ENCODE measurements at places on chromosomes 11 and 22.

GRCh38 chr11:73114110-73114834 is 27.8 kb downstream of the FCHSD2 start:
- DNase-seq = no peak

DNA sequence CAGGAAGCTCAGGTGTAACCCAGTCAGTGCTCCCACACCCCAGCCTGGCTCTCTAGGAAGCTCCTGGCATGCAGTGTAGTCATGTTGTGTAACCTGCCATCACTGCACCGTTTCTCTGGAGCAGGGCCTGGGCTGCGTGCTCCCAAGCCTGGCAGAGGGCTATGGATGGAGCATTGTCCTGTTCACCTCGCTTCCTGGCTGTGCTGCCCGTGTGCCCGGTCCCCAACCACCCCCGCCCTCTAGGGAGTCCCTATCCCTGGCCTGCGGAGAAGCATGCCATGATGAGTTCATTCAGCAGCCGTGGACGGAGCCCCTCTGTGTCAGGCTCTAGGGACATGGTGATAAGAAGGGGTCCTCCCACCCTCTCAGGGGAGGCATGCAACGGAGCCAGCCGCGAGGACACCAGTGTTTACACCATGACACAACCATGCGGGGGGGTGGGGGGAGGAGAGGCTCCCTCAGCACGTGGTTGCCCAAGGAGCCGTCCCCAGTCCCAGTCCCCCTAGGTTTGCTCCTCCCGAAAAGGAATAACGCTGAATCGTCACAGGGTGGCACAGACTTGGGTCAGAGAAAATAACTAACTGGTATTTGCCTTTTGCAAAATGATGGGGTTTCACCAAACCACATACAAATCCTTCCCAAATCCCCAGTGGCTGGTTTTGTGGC is 73.1 kb downstream of the FBLN1 start:
- DNase-seq = no peak

- DNase-seq = no peak
Measured at GRCh38 chr11:120063686-120064340, 74.1 kb downstream of the TRIM29 start.

- DNase-seq = no peak
Measured at GRCh38 chr22:37167176-37167980, 17.7 kb upstream of the IL2RB start.

GRCh38 chr11:15758857-15759465 is 597.4 kb downstream of the SOX6 start:
- no peak for DNase-seq

- no peak for DNase-seq
Measured at GRCh38 chr22:48223488-48224190, 1461.2 kb downstream of the TBC1D22A start.

DNA sequence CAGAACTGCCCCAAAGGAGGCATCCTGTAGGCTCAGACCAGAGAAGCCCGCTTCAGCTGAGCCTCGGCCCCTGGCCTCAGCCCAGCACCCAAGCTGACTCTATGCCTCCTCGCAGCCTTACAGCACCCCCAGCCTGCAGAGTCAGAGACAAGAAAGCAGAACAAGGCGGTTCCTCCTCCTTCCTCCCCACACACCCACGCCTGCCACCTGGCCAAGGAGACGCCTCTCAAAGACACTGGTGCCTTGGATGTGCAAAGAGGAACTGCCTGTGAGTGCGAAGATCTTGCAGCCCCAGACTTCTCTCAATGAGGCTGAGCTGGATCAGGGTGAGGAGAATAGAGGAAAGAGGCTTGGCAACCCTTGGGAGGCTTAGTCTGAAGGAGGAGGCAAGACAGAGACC is 60.2 kb downstream of the PDE2A start:
- no peak for DNase-seq

DNA sequence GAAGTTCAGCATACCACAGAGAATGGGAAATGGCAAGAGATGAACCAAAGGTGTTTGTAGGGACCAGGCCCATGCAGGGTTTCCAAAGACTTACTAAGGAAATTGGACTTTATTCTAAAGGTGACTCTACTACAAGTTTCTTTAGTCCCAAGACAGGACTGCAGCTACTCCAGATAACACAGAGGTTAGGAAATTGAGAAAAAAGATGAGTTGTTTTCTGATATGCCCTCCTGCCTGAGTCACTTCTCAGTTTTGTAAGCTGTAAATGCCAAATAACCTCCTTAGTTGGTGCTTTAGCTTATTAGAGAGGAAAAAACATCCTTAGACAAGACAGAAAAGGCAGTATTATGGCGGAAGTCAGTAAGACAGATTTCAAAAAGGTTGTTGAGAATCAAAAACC is 95.9 kb downstream of the C11orf58 start:
- DNase-seq = no peak

GRCh38 chr11:117874253-117874909 is 2.1 kb downstream of the FXYD6 start:
- no peak for DNase-seq

- DNase-seq = no peak
Measured at GRCh38 chr22:17922925-17923903, 101.1 kb downstream of the MICAL3 start.

GRCh38 chr11:73463359-73463758 is 87.2 kb downstream of the RELT start:
- no peak for DNase-seq

DNA sequence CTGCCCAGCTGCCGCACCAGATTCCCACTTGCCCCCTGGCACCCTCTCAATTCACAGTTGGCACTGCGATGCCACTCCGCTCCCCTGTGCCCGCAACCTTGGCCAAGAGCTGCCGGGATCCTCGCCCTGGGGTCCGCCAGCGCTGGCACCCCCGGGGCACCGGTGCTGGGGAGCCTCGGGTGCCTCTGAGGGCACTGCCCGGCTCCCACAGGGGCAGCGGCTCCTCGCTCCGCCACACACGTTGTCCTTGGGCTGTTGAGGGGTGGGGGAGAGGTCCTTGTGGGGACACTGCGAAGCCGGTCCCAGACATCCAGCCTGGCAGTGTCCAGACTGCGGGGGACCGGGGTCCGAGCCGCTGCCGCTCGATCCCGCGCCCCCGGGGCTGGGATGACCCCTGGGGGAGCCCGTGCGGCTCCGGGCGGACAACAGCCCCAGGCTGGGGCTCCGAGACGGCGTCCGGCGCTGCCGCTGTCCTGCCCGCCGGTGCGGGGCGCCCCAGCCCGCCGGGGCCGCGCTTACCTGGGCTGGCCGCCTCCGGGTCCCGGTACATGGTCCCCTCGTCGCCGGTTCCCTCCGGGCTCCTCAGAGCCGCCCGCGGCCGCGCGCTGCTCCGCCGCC is 496 bp downstream of the SYT7 start:
- no peak for DNase-seq

GRCh38 chr22:49586873-49587272 is 240.8 kb downstream of the BRD1 start:
- no peak for DNase-seq

DNA sequence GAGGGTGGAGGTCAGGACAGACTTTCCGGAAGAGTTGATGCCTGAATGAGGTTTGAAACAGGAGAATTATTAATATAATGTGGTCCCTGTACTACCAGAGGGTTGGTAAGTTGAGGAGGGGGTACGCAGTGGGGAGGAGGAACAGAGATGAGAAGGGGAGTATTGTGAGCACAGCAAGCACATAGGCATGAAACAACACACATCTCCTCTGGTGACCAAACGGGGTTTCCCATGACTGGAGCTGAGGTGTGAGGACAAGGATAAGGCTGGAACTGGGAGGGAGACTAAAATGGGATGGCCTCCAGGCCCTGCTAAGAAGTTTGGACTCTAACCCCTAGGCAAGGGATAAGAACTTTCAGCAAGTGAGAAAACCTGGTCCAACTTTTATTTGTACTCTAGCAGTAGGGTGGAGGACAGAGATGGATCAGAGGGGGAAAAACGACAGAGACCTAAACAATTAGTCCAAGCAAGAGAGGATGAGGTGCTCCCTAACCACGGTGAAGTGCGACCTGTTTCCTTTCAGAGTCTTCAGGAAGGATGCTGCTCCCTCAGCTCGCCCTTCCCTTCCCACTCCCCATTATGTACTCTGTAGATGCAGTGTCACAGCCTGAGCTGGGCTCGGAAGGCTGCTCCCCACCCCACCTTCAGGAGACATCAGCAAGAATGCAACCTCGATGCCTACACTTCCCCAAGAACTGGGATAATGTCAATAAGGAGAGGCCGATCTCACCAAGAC is 59.2 kb downstream of the BTG4 start:
- no peak for DNase-seq

- DNase-seq = peak; percentile 81
Measured at GRCh38 chr11:67240576-67241389, 25.5 kb upstream of the GRK2 start.

Data from activated T-helper 1 cell treated with anti-CD3 and anti-CD28 coated beads, Interleukin-12 subunit alpha, Interleukin-12 subunit beta, Interleukin-2, Interleukin-4 antibody, amounts not matched to agents 30 ng/mL and 10 ng/mL and 1 ng/mL, durations not matched to agents 14 hours and 24 hours and 36 hours (primary cell).